ENCODE measurements at places on chromosomes 16 and 17.

DNA sequence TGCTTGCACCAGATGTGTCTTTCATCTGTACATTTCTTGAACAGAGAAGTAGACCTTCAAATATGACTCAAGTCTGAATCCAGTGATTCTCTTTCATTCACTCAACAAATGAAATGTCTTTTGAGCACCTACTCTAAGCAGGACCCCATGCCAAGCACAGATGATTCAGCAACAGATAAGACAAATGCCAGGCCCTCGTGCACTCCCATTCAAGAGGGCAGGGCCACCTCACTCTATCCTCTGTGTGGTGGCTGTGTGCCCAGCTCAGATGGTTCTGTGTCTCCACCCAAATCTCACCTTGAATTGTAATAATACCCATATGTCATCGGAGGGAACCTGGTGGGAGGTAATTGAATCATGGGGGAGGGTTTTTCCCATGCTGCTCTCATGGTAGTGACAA, 74.1 kb upstream of the NKD1 start:
- no peak for DNase-seq

DNA sequence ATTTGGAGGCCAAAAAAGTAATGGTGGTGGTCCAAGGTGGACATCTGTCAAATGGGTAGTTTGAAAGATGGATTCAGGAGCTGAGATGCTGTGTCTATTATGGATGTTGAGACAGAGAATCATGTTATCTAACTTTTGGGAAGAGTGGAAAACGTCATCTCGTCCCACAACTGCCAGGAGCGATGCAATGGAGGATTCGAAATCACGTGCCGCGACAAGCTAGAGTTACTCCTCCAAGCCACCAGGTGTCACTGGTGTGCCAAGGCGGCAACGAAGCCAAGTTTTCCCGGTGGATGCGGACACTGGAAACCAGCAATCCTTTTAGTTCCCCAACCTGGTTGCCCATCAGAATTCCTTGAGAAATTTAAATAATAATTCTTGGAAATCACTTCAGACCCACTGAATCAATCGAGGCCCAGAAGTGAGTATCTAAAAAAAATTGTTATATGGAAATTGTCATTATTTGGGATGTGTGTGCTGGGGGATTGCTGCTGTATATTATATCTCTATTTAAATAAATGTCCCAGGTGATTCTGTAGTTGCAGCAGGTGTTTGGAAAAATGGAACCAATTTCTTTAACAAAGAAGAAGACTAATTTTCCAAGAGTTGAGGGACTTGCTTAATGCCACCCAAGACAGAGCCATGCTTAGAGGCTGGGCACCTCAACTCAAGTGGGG, 206.1 kb downstream of the HAPSTR1 start:
- no peak for DNase-seq

DNA sequence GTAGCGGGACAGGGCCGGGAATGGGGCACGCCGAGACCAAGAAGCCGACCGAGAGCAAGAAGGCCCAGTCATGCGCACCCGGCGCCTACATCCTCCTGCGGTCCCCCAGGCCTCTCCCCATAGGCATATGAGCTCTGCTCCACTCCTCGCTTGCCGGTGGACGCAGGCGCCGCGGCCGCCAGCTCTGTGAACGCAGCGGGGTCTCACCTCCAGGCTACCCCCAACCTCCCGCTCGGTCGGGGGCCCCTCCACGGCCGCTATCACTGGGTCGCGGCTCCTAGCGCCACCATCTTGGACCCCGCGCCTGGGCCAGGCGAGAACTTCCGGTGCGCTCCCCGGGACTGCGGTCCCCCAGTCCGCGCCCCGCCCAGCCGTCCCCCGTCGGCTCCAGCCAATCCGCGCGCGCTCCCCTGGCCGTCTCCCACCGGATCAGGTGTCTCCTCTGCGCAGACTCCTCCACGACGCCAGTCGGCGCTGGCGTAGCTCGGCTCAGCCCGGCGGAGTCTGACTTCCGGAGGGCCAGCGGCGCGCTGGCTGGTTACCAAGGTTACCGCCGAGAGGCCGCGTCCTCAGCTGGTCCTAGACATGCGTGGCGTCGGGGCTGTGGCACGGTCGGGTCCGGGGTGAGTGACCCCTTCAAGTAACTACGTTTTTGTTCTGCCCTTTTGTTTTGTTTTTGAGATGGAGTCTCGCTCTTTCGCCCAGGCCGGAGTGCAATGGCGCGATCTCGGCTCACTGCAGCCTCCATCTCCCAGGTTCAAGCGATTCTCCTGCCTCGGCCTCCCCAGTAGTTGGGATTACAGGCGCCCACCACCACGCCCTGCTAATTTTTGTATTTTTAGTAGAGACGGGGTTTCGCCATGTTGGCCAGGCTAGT, at the start of gene ZNF594:
TSS of gene ZNF594 (minus strand) at position 328 of the 877 bp plus-strand sequence. CDS start 7,612 bp downstream, outside the sequence.
- peak; percentile 79 for DNase-seq

GRCh38 chr16:23650674-23651416, 9.6 kb downstream of the DCTN5 start:
- DNase-seq = no peak
